Adrenal gland (tissue), 19 donors: ENCODE measurements at places on chromosomes 6 and 20. TPM values are rescaled to one million over a fixed set of nuclear protein-coding genes. Genes with fewer than 3 reads are reported as not detected.
A peak's percentile ranks its signal among the peaks of the same experiment; 100 is the strongest.

SLC22A7 gene
- total RNA-seq, result 0.14 TPM

GRCh38 chr6:3290149-3290930 is 31.6 kb downstream of the PSMG4 start:
- no peak overlapping the region for H3K4me3 ChIP-seq
- H3K36me3 ChIP-seq, result no peaks in the 10 kb centered on the region
- DNase-seq, result peak; percentile 6
- no peaks in the 10 kb centered on the region for H3K4me1 ChIP-seq

- no peak for DNase-seq
- H3K27me3 ChIP-seq, result no peaks in the 10 kb centered on the region
- no peaks in the 10 kb centered on the region for H3K36me3 ChIP-seq
- no peak overlapping the region for H3K27ac ChIP-seq
- H3K4me3 ChIP-seq, result no peak overlapping the region
- H3K4me1 ChIP-seq, result no peaks in the 10 kb centered on the region
Measured at GRCh38 chr6:169858293-169858934, 107.0 kb downstream of the ERMARD start.

GRCh38 chr6:4039348-4039747 is 39.6 kb downstream of the FAM217A start:
- H3K27me3 ChIP-seq, result no peaks in the 10 kb centered on the region
- H3K4me1 ChIP-seq, result peaks cover 13% of the 10 kb centered on the region
- H3K36me3 ChIP-seq, result peaks cover 71% of the 10 kb centered on the region

BPI gene
- 0.24 TPM for total RNA-seq

RGS17 gene
- not detected for total RNA-seq

RBM24 gene
- 0.28 TPM for total RNA-seq

EYA2 gene
- 1.6 TPM for total RNA-seq

DNA sequence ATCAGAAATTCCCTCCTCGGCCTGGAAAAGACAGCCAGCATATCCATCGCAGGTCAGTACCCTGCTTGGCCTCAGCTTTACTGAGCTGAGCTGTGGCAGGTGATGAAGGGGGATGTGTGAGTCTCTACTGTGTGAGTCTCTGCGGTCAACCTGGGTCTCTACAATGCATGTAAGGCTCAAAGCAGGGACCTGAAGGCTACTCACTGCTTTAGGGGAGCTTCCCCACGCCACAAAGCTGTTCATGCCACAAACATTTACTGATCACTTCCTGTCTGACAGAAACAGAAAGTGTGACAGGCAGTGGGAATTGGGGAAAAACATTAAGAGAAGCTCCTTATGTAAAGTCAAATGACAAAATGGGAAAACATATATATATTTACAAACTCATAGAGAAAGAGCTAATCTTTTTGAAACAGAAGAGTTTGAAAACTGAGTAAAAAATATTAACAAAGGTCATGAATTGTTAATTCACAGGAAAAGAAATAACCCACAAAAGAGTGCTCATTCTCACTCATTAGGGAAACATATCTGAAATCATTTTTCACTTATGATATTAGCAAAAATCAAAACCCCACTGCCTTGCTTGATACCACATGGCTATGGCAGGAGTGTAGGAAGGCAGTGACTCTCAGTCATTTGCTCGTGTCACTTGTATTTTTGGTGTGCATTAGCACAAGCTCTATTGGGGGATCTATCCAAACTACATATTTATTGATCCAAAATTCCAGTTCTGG is 5.8 kb downstream of the BTN3A3 start:
- no peak overlapping the region for H3K4me3 ChIP-seq
- H3K36me3 ChIP-seq, result no peaks in the 10 kb centered on the region
- H3K27me3 ChIP-seq, result no peaks in the 10 kb centered on the region
- H3K27ac ChIP-seq, result no peak overlapping the region

GRCh38 chr6:69427882-69428281 is 368.9 kb downstream of the LMBRD1 start:
- no peak overlapping the region for H3K4me3 ChIP-seq
- no peaks in the 10 kb centered on the region for H3K4me1 ChIP-seq
- H3K27me3 ChIP-seq, result no peaks in the 10 kb centered on the region
- H3K36me3 ChIP-seq, result no peaks in the 10 kb centered on the region
- no peak overlapping the region for H3K27ac ChIP-seq

FOXF2 gene
- not detected for total RNA-seq

CYP21A2 gene
- 1,849 TPM for total RNA-seq

TDRD6 gene
- 0.50 TPM for total RNA-seq

NMBR gene
- not detected for total RNA-seq

BCAS1 gene
- total RNA-seq, result not detected

- no peak overlapping the region for H3K4me3 ChIP-seq
- no peaks in the 10 kb centered on the region for H3K27me3 ChIP-seq
- no peak for DNase-seq
- H3K36me3 ChIP-seq, result no peaks in the 10 kb centered on the region
Measured at GRCh38 chr6:110404607-110405006, 10.8 kb downstream of the DDO start.

SLC4A11 gene
- 9.8 TPM for total RNA-seq

DNA sequence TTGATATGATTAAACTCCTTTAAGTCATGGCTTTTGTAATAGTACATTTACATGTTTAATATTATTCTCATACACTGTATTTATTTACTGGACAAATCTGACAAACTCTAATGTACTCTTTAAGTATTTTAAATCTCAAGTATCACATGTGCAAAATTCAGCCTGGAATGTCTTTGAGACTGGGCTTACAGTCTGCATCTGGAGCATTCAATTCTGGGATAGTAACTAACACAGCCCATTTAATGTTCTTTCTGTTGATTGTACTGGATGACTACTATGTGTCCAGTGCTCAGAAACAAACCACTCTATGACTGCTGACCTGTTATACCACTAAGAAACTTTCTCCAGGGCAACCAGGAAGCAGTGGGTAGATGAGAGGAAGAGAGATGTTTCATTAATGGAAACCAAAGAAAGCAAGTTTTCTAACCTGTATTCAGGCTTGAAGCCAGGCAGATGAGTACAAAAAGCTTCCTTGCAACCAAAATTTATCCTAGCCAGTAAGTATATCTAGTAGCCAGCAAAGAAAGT is 26.8 kb downstream of the FBXL4 start:
- H3K27me3 ChIP-seq, result no peaks in the 10 kb centered on the region
- H3K4me1 ChIP-seq, result peaks cover 9% of the 10 kb centered on the region
- H3K36me3 ChIP-seq, result peaks cover 5% of the 10 kb centered on the region
- DNase-seq, result no peak

DNA sequence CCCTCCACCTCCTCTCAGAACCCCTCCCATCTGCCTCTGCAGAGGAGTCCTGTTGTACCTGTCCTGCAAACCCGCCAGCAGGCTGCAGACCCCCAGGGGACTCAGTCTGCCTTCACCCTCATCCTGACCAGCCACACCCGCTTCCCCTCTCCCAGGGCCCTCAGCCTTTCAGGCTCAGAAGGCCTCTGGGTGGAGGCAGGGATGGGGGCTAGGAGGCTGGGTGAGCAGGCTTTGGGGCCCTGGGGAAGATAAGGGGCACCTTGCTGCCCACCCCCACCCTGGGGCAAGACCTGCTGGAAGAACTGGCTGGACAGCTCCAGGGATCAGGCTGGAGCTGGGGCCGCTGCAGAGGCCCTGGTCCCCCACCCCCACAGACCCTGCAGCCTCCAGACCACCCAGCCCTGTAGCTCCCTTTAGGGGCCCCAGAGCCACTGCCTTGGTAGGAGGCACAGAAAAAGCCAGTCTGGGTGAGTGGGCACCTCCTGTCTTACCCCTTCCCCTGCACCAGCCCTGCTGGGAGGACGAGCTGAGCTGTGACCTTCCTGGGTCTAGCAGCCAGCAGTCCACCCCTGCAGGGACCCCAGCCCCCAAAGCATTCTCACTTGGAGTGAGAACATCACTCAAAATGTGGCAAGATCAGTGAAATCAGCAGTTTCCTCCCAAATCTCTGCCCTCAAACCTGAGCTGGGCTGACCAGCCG is 5.2 kb downstream of the TEAD3 start:
- H3K4me3 ChIP-seq, result no peak overlapping the region
- H3K27ac ChIP-seq, result no peak overlapping the region
- peaks cover 23% of the 10 kb centered on the region for H3K4me1 ChIP-seq

- H3K27ac ChIP-seq, result no peak overlapping the region
- H3K4me3 ChIP-seq, result no peak overlapping the region
- no peaks in the 10 kb centered on the region for H3K27me3 ChIP-seq
- H3K4me1 ChIP-seq, result no peaks in the 10 kb centered on the region
Measured at GRCh38 chr6:112061605-112062004, 7.7 kb downstream of the CCN6 start.

ZNF165 gene
- 3.9 TPM for total RNA-seq

MYB gene
- 0.17 TPM for total RNA-seq

DNA sequence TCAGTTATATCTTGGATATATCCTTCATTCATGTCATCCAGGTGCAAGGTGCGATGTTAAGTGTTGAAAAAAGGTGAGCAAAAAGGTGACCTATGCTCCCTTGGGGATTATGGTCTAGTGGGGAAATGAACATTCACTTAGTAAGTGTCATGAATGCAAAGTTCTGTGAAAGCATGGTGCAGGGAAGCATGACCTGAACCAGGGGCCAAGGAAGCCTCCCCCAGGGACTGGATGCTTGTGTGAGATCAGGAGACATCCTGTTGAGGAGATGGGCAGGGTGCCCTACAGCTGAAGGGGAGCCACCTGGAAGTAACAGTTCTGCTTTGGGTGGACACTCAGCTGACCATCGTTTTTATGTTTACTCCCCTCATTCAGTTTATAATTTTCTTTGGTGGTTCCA is 179.5 kb downstream of the SYNDIG1 start:
- H3K36me3 ChIP-seq, result no peaks in the 10 kb centered on the region
- no peak overlapping the region for H3K4me3 ChIP-seq
- DNase-seq, result no peak
- H3K27me3 ChIP-seq, result no peaks in the 10 kb centered on the region
- H3K27ac ChIP-seq, result no peak overlapping the region

CCN2 gene
- 74.8 TPM for total RNA-seq

DNA sequence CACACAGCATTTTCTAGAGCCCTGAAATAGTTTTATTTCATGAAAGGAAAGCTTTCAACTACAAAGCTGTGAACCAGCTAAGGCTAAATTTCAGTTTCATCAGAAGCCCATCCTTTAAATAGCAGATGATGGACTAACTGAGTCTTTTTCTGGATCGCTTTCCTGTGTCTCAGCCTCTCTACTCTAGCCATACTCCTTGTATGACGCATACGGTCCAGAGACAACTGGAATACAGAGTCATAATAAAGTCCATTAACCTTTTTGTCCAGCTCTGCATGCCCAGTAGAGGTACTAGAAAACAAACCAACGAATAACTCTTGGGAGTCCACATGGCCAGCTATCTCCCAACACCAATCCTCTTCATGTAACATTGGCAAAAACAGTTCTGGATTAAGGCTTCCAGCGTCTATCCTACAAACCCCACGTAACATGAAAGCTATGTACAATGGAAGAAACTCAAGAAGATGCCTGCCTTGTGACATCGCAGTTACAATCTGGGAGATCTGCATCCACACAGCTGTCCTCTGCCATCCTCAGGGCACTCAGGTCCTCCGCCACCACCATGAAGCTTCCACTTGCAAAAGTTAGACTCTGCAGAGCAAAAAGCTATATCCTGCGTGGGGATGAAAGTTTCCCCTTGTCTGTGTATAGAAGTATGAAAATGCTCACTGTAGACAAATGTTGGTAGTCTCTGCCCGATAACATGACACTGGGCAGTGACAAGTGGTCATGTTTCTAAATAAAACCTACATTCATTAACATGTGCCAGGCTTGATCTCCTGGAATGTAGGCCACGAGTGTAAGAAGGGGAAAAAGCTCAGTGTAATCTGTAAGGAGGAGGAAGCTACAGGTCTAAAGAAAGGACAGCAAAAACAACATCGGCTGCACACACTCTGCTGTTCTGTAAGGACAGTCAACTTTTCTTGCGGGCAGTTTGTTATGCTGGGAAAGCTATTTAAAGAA is 360.4 kb downstream of the ESR1 start:
- peaks cover 7% of the 10 kb centered on the region for H3K4me1 ChIP-seq
- H3K27ac ChIP-seq, result no peak overlapping the region
- H3K4me3 ChIP-seq, result no peak overlapping the region
- no peak for DNase-seq
- peaks cover 7% of the 10 kb centered on the region for H3K36me3 ChIP-seq
- H3K27me3 ChIP-seq, result no peaks in the 10 kb centered on the region

ACSS1 gene
- 38.5 TPM for total RNA-seq

DNA sequence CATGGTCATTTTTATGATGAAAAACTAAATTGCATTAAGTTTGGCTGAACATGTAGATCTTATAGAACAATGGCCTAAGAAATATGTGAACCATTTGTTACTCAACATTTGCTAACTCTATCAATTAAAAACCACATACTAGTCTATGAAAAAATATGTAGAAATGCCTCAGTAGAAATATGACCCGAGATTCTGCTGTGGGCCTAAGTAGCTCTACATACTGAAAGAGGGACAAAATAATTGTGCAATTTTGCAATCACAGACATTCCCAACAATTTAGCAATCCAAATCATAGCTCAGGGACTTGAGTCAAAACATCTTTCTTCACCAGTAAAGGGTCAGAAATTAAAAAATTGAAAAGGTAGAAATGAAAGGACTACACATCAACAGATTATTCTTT is 619.0 kb downstream of the FRK start:
- DNase-seq, result no peak
- H3K4me3 ChIP-seq, result no peak overlapping the region
- H3K27ac ChIP-seq, result no peak overlapping the region
- H3K36me3 ChIP-seq, result no peaks in the 10 kb centered on the region
- no peaks in the 10 kb centered on the region for H3K4me1 ChIP-seq

SEC63 gene
- 32.7 TPM for total RNA-seq

GRCh38 chr20:41538810-41539596 is 79.2 kb downstream of the CHD6 start:
- no peak overlapping the region for H3K4me3 ChIP-seq
- H3K36me3 ChIP-seq, result no peaks in the 10 kb centered on the region
- no peak for DNase-seq

TMEM242 gene
- 9.6 TPM for total RNA-seq

GATA5 gene
- 4.8 TPM for total RNA-seq

IL17A gene
- total RNA-seq, result not detected

PDYN gene
- not detected for total RNA-seq

GRCh38 chr6:145241039-145241438 is 494.3 kb downstream of the EPM2A start:
- peaks cover 4% of the 10 kb centered on the region for H3K27me3 ChIP-seq
- no peaks in the 10 kb centered on the region for H3K4me1 ChIP-seq
- H3K4me3 ChIP-seq, result no peak overlapping the region
- H3K27ac ChIP-seq, result no peak overlapping the region
- no peaks in the 10 kb centered on the region for H3K36me3 ChIP-seq

DNA sequence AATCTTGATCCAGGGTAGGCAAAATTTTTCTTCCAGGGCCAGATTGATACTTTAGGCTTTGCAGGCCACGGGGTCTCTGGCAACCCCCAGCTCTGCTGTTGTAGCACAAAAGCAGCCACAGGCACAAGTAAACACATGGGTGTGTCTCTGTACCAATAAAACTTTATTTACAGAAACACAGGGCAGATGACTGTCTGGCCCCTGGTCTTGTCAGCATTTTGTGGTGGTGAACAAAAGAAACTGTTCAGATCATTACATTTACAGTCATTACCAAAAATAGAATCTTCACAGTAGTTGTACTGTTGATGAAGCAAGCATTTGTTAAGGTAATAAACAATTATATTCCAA is 45.0 kb upstream of the KIF25 start:
- H3K4me1 ChIP-seq, result no peaks in the 10 kb centered on the region
- H3K27ac ChIP-seq, result no peak overlapping the region
- no peaks in the 10 kb centered on the region for H3K36me3 ChIP-seq
- no peaks in the 10 kb centered on the region for H3K27me3 ChIP-seq
- H3K4me3 ChIP-seq, result no peak overlapping the region

LY86 gene
- total RNA-seq, result 0.60 TPM
